ENCODE measurements at places on chromosomes 7 and 10. TPM values are rescaled to one million over a fixed set of nuclear protein-coding genes. Genes with fewer than 3 reads are reported as not detected.

Gene SORCS3
- not detected for total RNA-seq

Gene LIPN
- not detected for total RNA-seq

Gene SPAM1
- total RNA-seq = not detected

Gene IFIT1B
- not detected for total RNA-seq

Gene STOX1
- total RNA-seq = 1.6 TPM

Gene CARD11
- total RNA-seq = 0.05 TPM

Gene TRIM73
- total RNA-seq = 1.4 TPM

Gene ACTR1A
- 78.5 TPM for total RNA-seq

Gene CYP26C1
- 0.23 TPM for total RNA-seq

Gene VAX1
- 0.25 TPM for total RNA-seq

Gene WASHC2A
- total RNA-seq = 34.6 TPM

Gene NPVF
- total RNA-seq = not detected

Gene PTPN20
- total RNA-seq = 21.1 TPM

Gene VIPR2
- 0.30 TPM for total RNA-seq

Gene WEE2
- not detected for total RNA-seq

Gene GPR15LG
- total RNA-seq = not detected

Gene TAX1BP1
- total RNA-seq = 130 TPM

Gene KCTD7
- total RNA-seq = 8.7 TPM

Gene SBDS
- 140 TPM for total RNA-seq

Gene CYP3A5
- 0.74 TPM for total RNA-seq

Gene RBP3
- not detected for total RNA-seq

Gene THSD7A
- 5.7 TPM for total RNA-seq

Gene CALD1
- 39.9 TPM for total RNA-seq

Gene INMT
- not detected for total RNA-seq

Gene CNPY1
- not detected for total RNA-seq

All from NCI-H460 (cell line).